Activated naive CD4-positive, alpha-beta T cell treated with anti-CD3 and anti-CD28 coated beads for 36 hours (primary cell): ENCODE measurements at places on chromosomes 13 and 19. TPM values are rescaled to one million over a fixed set of nuclear protein-coding genes. Genes with fewer than 3 reads are reported as not detected.
A peak's percentile ranks its signal among the peaks of the same experiment; 100 is the strongest.

- H3K36me3 ChIP-seq, result no peaks in the 10 kb centered on the region
- no peak overlapping the region for H3K27ac ChIP-seq
- H3K4me1 ChIP-seq, result no peaks in the 10 kb centered on the region
- H3K4me3 ChIP-seq, result no peak overlapping the region
- peaks cover 3% of the 10 kb centered on the region for H3K27me3 ChIP-seq
- DNase-seq, result no peak
Observed at GRCh38 chr13:75514080-75514995, 23.3 kb downstream of the COMMD6 start.

The EPSTI1 gene
- 17.4 TPM for total RNA-seq

DNA sequence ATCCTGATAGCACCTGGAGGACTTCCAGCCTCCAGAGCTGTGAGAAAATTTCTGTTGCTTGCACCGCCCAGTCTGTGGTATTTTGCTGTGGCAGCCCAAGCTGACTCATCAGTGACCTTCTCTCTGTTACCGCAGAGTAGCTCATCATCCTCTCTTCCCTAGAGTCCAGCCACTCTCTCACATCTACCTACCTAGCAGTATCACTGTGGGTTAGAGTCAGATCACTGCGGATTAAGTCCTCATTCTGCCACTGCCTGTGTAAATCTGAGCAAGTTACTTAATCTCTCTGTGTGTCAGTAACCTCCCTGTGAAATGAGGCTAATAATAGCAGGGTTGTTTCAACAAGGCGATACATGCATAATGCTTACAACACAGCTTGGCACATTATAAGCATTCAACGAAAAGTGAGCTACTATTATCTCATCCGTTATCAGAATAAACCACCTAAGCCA is 40.3 kb upstream of the USPL1 start:
- no peak overlapping the region for H3K4me3 ChIP-seq
- H3K36me3 ChIP-seq, result no peaks in the 10 kb centered on the region
- no peak overlapping the region for H3K27ac ChIP-seq
- H3K4me1 ChIP-seq, result peaks cover 18% of the 10 kb centered on the region

DNA sequence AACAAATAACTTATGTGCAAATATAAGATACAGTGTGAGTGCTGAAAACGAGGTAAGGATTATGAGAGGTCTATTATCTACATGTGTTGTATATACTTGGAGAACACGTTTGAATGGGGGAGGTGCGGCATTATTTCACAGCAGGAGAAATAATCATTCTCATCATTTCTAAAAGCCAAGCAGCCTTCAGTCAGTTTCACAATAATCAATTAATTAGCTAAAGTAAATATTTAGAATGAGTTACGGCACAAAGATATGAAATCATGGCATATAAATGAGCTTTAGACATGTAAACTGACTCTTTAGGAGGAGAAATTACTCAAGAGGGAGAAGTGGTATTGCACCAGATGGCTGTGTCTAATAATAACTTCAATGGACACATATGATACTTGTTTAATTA is 366.6 kb downstream of the DNAJC15 start:
- DNase-seq, result no peak
- no peaks in the 10 kb centered on the region for H3K27me3 ChIP-seq
- H3K4me3 ChIP-seq, result no peak overlapping the region
- no peaks in the 10 kb centered on the region for H3K36me3 ChIP-seq
- H3K27ac ChIP-seq, result no peak overlapping the region

- H3K27ac ChIP-seq, result no peak overlapping the region
- H3K4me1 ChIP-seq, result peaks cover 44% of the 10 kb centered on the region
- H3K27me3 ChIP-seq, result no peaks in the 10 kb centered on the region
- H3K36me3 ChIP-seq, result no peaks in the 10 kb centered on the region
Observed at GRCh38 chr13:29810145-29810742, 40.2 kb downstream of the UBL3 start.

The ENOX1 gene
- total RNA-seq, result 0.64 TPM

The PSG1 gene
- total RNA-seq, result not detected

DNA sequence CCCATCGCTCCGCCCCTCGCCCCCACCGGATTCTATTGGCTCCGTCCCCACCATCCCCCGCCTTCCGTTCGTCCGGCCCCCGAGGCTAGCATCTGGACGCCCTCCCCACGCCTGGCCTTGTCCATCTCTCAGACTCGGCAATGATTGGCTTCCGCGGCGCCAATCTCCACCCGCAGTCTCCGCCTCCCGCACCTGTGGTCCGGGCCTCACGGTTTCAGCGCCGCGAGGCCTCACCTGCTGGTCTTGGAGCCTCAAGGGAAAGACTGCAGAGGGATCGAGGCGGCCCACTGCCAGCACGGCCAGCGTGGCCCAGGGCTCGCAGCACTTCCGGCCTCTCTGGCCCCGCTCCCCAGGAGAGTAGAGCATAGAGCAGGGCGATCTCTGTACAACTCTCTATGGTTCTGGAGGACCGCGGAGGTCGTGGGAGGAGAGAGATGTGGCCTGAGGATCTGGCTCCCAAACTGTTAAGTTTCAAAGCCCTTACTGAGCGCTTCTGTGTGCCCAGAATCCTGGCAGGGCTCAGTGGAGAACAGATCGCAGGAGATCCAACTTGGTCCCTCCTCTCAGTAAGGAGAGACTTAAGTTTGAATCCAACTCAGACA is at the start of gene ERCC1:
TSS of gene ERCC1 (minus strand) at position 329 of the 602 bp plus-strand sequence. CDS start 543 bp downstream, outside the sequence.
- H3K4me3 ChIP-seq, result peak within 1 kb of the TSS; percentile 94
- H3K27me3 ChIP-seq, result peaks cover 3% of the 10 kb centered on the region
- peak; percentile 90 for DNase-seq
- H3K36me3 ChIP-seq, result peaks cover 8% of the 10 kb centered on the region
- peak within 1 kb of the TSS; percentile 90 for H3K27ac ChIP-seq

The ZNF69 gene
- total RNA-seq, result 0.95 TPM

- H3K27me3 ChIP-seq, result peaks cover 3% of the 10 kb centered on the region
- H3K4me1 ChIP-seq, result no peaks in the 10 kb centered on the region
- no peak for DNase-seq
- no peak overlapping the region for H3K27ac ChIP-seq
- H3K4me3 ChIP-seq, result no peak overlapping the region
Observed at GRCh38 chr13:110507678-110508381, 53.7 kb downstream of the RAB20 start.

The VWA8 gene
- total RNA-seq, result 21.2 TPM

DNA sequence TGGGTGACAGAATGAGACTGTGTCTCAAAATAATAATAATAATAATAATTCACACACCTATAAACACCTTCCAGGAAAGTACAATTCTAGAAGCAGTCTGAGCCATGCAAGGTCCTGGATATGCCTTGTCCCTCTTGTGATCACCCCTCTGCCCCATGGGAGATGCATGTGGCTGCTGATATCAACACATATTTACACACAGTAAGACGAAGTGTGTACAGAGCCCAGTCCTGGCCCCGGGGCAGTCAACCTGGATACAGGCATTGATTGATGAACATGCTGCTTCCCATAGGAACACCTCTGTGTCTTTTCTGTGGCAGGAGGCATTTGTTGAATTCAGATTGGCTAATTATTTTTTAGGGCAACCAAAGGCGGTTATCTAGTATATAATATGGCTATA is 3.2 kb downstream of the SULT2A1 start:
- no peak overlapping the region for H3K27ac ChIP-seq
- H3K4me1 ChIP-seq, result no peaks in the 10 kb centered on the region
- H3K4me3 ChIP-seq, result no peak overlapping the region
- DNase-seq, result no peak
- H3K36me3 ChIP-seq, result no peaks in the 10 kb centered on the region

GRCh38 chr13:114107686-114108081 is 24.7 kb downstream of the RASA3 start:
- H3K4me1 ChIP-seq, result peaks cover 76% of the 10 kb centered on the region
- no peak overlapping the region for H3K4me3 ChIP-seq
- no peak for DNase-seq
- H3K36me3 ChIP-seq, result peaks cover 17% of the 10 kb centered on the region
- no peak overlapping the region for H3K27ac ChIP-seq

DNA sequence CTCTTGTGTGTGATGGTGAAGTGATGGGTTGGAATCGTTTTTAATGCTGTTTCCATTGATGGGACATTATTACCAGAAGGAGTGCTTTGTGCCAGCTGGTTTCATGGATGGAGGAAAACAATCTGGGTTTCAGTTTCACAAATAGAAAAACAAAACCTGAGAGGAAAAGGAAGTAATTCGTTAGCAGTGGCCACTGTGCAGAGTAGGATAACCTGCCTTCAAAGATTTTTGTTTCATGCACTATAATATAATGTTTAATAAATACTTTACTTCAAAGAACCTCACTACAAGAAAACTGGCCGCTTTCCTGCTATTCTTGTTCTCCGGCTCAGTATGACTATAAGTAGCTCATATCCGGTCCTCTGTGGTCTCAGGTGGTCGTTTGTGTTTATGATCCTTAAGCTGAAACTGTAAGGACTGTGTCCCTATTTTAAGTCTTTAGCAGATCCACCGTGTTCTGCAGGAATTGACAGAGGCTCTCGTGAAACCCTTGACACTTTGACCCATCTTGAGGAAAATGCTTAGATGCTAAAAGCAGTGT is 104.7 kb downstream of the GGACT start:
- H3K27me3 ChIP-seq, result no peaks in the 10 kb centered on the region
- no peaks in the 10 kb centered on the region for H3K36me3 ChIP-seq
- DNase-seq, result no peak
- no peak overlapping the region for H3K4me3 ChIP-seq
- H3K27ac ChIP-seq, result no peak overlapping the region
- peaks cover 2% of the 10 kb centered on the region for H3K4me1 ChIP-seq

GRCh38 chr19:34193439-34193838 is 21.1 kb downstream of the LSM14A start:
- peaks cover 38% of the 10 kb centered on the region for H3K4me1 ChIP-seq
- no peak overlapping the region for H3K27ac ChIP-seq
- no peak overlapping the region for H3K4me3 ChIP-seq
- no peaks in the 10 kb centered on the region for H3K27me3 ChIP-seq

DNA sequence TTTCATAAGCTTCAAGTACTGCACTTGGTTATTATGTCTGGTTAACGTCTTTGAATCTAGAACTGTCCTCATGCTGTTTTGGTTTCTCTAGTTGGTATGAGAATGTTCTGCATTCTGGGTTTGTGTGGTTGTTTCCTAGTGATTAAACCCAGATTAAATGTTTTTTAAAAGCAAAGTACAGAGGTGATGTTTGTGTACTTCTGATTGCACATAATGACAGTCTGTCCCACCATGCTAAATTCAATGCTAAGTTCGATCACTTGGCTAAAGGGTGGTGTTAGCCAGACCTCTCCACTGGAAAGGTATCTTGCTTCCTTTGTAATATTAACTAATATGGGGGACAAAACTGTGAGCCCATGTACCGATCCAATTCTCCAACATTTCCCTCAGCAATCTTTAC is 14.6 kb downstream of the N4BP2L1 start:
- H3K4me3 ChIP-seq, result no peak overlapping the region
- no peak overlapping the region for H3K27ac ChIP-seq
- DNase-seq, result no peak

The FXYD1 gene
- 3.3 TPM for total RNA-seq

DNA sequence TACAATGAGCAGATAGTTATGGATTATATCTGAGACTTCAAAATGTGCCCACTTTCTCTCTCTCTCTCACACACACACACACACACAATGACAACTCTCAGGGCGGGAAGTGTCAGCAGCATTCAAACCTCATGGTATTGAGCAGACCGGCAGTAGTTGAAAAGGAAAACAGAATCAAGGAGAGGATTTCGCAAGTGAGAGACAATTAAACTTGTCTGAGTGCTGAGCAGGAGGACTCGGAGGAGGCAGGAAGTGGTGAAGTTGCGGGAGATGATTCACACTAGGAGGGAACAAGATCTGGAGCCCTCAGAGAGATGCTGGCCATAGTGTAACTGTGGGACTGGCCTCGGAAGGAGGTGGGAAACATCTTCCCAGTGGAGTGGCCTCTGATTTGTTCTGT is 353.1 kb downstream of the EFNB2 start:
- no peaks in the 10 kb centered on the region for H3K27me3 ChIP-seq
- no peaks in the 10 kb centered on the region for H3K36me3 ChIP-seq
- DNase-seq, result no peak
- H3K4me3 ChIP-seq, result no peak overlapping the region

DNA sequence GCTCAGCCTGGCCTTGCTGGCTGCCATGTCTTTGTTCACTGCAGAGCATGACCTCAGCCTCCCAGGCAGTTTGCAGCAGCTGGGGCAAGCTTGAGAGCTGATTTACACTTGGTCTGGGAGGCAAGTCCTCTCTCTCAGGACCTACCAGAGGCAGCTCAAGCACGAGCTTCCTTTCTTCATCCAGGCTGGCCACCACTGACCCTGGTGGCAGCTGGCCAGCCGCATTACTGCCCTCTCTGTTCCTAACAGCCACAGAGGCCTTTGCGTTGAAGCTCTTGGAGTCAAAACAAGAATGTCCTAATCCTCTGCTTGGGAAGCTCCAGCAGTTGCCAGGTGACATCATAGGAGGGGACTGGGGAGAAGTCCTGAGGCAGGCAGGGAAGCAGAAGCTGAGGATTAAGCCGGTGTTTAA is 85.7 kb downstream of the NUFIP1 start:
- no peaks in the 10 kb centered on the region for H3K36me3 ChIP-seq
- no peaks in the 10 kb centered on the region for H3K4me1 ChIP-seq
- H3K4me3 ChIP-seq, result no peak overlapping the region
- H3K27ac ChIP-seq, result no peak overlapping the region
- DNase-seq, result no peak

DNA sequence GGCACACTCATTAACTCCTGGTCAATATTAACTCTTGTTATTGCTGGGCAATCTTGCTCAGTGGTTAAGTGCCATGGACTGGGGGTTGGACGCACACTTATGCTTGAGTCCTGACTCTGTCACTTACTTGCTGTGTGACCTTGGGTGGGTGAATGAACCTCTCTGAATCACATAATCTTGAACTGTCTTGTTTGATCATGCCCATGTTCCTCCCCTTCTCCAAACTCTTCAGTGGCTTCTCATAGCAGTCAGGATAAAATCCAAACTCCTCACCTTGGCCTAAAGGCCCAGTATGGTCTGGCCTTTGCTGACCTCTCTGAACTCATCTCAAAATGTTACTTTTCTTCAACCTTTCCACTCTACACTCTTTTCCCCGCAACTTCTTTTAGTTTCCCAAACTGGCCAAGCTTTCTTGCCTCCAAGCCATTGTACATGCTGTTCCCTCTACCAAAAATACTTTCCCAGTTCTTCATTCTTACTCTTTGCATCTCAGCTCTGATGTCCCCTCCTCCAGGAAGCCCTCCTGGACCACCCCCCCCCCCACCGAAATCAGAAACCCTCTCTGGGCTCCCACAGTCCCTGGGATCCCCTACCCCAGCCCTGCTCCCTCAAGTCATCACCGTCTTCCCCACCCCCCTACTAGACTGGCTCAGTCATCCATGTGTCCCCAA is 2.4 kb downstream of the MYPOP start:
- no peak for DNase-seq
- no peak overlapping the region for H3K27ac ChIP-seq

- no peaks in the 10 kb centered on the region for H3K4me1 ChIP-seq
- no peaks in the 10 kb centered on the region for H3K36me3 ChIP-seq
- no peak overlapping the region for H3K4me3 ChIP-seq
Observed at GRCh38 chr19:41166944-41167804, 25.8 kb upstream of the CYP2S1 start.

The TGFBR3L gene
- 3.7 TPM for total RNA-seq

DNA sequence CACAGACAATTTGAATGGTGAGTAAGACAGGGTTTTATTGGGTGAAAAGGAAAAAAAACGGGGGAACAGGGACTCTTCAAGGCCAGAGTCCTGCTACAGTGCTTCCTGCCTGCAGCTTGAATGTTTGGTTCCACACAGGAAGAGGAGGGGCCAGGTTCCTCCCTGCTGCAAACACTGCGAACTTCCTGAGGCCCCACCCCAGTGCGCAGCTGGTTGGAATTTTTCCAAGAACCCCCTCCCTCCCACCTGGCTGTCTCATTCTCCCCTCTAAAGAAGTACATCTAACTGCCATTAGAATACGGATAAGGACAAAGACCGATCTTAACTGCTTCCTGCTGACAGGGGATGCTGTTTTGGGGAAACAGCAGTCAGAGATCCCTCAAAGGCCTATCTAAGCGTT is 184.9 kb downstream of the GGACT start:
- H3K27ac ChIP-seq, result no peak overlapping the region
- H3K4me3 ChIP-seq, result no peak overlapping the region
- DNase-seq, result no peak
